ENCODE measurements at places on chromosomes 3 and 15.

DNA sequence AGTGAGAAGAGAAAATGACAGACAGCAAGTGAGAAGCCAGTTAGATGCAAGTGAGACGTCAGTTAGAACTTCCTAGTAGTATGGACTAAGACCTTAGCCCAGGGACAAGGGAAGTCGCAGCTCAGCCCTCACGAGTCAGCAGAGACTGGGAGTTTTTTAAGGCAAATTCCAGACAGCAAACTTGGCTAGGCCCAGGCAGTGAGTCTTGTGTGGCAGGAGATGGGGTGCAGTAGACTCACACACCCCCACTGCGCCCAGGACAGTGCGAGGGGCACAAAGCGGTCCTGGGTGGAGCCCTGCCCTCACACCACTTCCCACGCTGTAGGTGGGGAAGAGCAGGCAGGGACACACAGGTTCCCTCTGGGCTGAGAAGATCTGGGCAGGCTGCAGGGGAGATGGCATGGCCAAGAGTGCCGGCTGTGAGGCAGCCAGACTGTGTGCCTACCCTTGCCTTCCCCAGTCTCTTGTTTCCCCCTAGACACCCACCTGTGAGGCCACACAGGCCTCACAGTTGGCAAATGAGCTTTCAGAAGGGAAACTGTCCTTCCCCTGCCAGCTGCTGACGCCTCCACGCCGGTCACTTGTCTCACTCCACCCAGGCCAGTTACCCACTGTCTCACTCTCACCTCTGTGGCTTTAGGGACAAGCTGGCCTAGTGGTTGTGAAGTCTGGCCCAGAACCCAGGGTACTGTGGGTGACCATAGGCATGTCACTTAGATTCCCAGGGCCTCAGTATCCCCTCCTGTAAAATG, 13.7 kb upstream of the PRKCD start:
- DNase-seq = no peak

- DNase-seq = no peak
Measured at GRCh38 chr15:51494411-51495314, 127.9 kb downstream of the DMXL2 start.

GRCh38 chr3:76178412-76178811, 393.1 kb upstream of the ZNF717 start:
- no peak for DNase-seq

DNA sequence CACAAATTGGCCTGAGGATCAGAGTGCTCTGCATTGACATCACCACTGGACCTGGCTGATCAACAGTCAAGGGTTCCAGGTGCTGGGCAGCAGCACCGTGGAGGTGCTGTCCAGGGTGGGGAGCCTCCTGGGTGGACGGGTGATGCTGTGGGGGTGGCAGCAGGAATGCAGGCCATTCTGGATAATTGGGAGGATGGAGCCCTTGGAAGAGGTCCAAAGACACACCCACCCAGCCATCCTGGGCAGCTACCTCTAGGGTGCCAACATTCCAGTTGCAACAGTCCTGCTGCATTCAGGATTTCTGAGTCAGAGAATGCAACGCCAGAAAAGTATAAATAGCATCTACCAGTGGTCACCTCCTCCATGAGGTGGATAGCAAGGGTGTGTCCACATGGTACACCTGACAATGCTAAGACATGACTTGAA, 26.8 kb downstream of the STARD5 start:
- DNase-seq = no peak

DNA sequence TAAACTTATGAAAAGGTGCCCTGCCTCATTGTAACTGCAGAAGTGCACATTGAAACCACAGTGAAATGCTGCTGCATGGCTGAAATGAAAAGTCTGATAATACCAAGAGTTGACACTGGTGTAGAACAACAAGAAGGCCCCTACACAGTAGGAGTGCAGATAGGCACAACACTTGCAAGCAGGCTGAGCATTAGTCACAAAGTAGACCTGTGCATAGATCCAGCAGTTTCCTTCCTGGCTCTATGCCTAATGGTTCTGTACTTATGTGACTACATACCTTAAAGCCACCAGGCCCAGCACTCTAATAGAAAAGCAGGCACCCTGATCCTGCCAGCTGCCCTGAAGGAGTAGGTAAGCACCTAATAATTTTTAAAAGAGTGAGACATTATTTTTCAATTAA, 41.8 kb downstream of the PRR23E start:
- DNase-seq = no peak

- no peak for DNase-seq
Measured at GRCh38 chr3:132265028-132265427, 52.2 kb upstream of the ACP3 start.

DNA sequence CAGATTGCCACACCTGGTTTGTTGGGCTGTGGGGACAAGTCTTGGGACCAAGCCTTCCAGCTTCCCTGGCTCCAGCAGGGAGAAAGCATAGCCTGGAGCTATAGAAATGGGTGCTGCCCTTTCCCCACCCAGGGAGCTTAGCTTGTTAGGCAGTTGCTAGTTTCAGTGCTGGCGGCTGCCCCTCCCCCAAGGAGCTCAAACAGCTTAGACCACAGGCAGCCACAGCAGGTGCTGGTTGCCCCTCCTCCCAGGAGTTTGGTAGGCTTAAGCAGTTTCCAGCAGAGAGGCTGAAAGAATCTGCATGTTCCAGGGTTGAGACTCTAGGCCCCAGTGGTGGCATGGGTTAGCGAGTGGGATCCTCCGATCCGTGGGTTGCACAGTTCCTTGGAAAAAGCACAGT, 889.7 kb downstream of the IGSF11 start:
- DNase-seq = no peak

GRCh38 chr3:19334120-19334519, 185.8 kb downstream of the KCNH8 start:
- DNase-seq = no peak

DNA sequence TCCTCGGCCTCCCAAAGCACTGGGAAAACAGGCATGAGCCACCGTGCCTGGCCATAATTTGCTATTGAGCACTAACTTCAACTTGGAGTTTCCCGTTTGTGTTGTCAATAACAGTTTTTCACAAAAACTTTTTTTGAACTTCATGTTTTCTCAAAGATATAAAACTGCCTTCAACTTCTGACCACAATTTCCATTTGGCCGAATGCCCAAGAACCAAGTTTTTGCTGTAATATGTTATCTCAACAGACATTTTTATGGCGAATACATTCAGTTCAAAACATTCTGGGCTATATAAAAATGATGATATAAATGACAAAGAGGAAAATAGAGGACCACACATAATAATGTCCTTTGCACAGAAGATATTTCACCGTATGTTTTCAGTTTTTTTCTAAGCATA, 56.4 kb downstream of the NEDD4 start:
- no peak for DNase-seq

- DNase-seq = no peak
Measured at GRCh38 chr3:188164248-188164687, 10.3 kb downstream of the LPP start.

DNA sequence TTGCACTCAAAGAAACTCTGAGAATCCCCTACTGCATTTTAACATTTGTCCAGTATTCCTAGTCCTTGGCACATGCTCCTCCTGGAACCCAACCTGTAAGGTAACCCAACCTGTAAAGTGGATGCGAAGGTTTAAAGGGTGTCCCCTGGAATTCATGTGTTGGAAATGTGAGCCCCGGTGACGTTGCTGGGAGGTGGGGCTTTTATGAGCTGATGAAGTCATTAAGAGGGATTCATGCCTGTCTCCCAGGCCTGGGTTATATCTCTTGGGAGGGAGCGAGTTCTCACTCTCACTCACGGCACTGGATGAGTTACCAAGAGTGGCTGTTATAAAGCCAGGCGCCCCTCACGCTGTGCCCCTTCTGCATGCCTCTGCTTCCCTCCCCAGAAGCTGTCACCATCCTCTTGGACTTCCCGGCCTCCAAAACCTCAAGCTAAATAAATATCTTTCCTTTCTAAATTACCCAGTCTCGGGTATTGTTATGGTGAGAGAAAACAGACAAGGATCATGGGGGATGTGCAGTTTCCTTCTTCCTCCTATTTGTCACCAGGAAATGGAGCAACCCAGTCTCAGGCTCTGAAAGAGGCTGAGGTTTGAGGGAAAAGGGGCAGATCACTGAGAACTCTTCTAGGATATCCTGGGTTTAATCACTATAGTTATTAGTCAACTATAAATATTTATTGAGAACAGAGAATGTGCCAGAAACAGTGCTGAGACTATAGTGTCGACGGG, 7.6 kb downstream of the XXYLT1 start:
- no peak for DNase-seq

DNA sequence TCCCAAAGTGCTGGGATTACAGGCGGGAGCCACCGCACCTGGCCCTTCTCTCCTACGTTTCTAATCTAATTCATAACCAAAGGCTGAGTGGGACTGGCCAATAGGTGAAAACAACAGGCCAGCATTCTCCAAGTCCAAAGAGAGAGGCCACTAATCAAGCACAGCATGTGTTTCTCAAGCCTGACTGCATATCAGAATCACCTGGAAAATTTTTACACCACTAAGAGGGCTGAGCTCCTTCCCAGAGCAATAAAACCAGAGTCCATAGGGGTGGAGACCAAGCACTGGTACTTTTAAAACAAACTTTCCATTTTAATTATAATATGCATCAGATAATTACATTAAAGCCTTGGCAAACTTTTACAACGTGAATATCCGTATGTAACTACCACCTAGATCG, 254.4 kb downstream of the OPA1 start:
- no peak for DNase-seq

DNA sequence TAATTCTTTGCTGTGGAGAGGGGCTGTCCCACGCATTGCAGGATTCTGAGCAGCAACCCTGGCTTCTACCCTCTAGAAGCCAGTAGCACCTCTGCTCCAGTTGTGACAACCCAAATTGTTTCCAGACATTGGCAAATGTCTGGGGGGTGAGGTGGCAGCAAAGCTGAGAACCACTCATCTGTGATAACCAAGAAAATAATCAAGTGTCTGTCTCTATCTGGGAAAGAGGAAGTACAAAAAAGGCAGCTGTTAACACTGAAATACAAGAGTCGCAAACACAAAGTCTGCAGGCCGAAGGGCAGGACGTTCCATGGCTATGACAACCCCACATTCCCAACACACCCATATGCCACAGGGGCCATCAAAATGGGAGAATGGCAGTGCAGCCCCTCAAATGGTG, 42.2 kb upstream of the GNB5 start:
- no peak for DNase-seq

DNA sequence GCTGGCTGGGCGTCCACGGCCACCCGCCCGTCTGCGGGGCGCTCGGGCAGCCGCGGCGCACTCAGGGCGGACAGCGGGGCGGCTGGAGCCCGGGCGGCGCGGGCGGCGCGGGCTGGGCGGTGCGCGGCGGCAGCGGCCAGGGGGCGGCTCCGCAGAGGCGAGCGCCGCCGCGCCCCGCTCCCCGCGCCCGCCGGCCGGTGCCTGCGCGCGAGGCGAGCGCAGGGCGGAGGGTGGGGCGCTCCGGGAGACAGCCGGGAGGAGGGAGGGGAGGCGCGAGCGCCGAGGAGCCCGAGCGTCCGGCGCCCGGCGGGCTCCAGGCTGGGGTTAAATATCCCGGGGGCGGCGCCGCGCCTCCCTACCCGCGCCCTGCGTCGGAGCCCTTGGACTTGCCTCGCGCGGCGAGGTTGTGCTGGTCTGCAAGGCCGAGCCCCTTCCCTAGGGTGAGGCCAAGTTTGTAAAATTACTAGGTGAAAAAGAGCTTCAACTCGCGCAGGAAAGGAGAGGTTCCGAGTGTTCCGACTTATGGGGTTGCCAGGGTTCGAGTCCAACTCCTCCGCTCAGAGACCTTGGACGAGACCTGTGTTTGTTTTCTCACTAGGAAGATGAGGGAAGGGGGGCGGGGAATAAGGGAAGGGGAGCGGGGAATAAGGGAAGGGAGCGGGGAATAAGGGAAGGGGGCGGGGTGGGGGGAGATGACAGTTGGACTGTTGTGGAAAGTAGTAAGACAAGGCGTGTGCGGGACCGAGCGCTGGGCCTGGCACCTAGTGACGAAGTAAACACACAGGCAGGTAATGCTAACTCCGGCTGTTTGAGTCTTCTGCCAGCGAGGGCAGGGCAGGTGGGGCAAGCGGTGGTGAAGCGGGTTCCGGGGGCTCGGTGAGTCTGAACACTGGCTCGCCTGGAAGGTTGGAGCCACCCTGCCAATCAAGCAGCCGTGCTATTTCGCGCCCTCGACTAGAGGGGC, at the start of gene TNFAIP8L3:
Gene TNFAIP8L3, minus strand, starts transcription at position 301 of the 964 bp plus-strand sequence. CDS start 311 bp downstream, outside the sequence.
- DNase-seq = no peak

DNA sequence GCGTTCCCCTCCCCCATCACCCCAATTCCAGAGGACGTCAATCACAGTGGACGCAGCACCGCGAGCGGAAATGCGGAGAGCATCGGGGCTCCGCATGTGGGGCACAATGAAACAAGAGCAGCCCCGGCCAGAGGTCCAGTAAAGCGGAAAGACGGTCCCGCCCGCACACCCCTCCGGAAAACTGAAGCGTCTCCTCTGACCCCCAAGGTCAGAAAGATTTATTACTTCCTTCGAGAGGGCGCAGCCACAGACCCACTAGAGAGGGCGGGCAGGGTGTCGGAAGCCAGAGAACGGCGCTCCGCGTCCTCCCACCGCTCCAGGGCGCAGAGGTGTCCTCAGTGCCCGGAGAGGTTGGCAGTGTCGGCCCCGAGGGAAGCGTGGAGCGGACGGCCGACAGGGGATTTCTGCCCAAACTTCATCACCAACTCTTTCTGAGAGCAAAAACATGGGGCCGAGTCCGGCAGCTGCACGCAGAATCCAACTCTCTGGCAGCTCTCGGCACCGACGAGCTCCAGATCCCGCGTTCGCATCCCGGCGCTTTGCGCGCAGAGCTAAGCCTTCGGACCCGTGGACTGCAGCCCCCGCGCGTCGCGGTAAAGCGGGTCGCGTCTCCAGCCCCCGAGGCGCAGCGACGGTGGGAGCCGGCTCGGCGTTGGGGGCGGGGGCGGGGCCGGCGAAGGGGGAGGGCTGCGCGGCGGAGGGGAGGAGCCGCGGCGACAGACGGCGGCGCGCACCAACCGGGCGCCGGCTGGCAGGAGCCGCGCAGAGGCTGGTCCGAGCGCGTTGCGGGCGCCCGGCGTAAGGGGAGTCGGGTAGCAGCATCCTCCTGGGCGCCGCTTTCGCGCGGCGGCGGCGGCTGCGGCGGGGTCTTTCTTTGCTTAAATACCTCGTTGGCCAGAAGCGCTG, at the start of gene CHST2:
Gene CHST2, plus strand, starts transcription at position 763 of the 906 bp plus-strand sequence. CDS start 1,046 bp downstream, outside the sequence.
- DNase-seq = peak; percentile 58

- DNase-seq = no peak
Measured at GRCh38 chr3:116306720-116307119, 138.6 kb downstream of the LSAMP start.

DNA sequence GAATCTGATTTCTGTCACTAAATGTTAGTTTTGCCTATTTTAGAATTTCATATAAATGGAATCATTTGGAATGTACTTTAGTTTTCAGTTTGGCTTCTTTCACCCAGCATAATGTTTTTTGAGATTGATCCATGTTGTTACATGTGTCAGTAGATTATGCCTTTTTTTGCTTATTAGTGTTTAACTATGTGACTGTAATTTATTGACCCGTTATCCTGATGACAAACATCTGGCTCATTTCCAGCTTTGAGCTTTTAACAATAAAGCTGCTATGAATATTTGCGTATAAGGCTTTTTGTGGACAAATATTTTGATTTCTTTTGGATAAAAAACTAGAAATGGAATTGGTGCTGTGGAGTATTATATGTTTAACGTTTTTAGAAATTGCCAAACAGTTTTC, 254.5 kb upstream of the CFAP20DC start:
- DNase-seq = no peak

- no peak for DNase-seq
Measured at GRCh38 chr3:60025096-60026050, 975.5 kb upstream of the CFAP20DC start.

- DNase-seq = no peak
Measured at GRCh38 chr3:74661672-74662071, 47.2 kb upstream of the CNTN3 start.

- DNase-seq = no peak
Measured at GRCh38 chr3:30350901-30351300, 255.5 kb upstream of the TGFBR2 start.

Data from activated CD4-positive, CD25-positive, alpha-beta regulatory T cell (primary cell).